ENCODE measurements at places on chromosomes 16 and 17.

DNA sequence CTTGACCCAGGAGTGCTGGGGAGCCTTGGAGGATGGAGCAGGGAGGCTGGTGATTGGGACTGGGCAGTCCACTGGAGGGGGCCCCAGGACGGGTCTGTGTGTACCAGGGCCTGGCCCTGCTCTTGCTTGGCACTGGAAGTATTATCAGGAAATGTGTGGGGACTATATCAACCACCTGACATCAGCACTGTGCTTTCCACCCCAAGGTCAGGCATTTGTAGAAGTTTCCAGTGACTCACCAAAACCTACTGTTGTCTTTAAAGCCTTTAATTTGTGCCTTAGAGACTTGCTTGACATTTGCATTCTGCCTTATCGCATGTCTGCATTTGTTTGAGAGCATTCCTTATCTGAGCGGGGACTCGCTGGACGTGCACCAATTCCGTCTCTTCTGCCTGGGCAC lies 323.1 kb downstream of the FOXL1 start:
- no peak for DNase-seq

GRCh38 chr17:43019418-43019817 lies 2.8 kb downstream of the VAT1 start:
- DNase-seq: no peak

DNA sequence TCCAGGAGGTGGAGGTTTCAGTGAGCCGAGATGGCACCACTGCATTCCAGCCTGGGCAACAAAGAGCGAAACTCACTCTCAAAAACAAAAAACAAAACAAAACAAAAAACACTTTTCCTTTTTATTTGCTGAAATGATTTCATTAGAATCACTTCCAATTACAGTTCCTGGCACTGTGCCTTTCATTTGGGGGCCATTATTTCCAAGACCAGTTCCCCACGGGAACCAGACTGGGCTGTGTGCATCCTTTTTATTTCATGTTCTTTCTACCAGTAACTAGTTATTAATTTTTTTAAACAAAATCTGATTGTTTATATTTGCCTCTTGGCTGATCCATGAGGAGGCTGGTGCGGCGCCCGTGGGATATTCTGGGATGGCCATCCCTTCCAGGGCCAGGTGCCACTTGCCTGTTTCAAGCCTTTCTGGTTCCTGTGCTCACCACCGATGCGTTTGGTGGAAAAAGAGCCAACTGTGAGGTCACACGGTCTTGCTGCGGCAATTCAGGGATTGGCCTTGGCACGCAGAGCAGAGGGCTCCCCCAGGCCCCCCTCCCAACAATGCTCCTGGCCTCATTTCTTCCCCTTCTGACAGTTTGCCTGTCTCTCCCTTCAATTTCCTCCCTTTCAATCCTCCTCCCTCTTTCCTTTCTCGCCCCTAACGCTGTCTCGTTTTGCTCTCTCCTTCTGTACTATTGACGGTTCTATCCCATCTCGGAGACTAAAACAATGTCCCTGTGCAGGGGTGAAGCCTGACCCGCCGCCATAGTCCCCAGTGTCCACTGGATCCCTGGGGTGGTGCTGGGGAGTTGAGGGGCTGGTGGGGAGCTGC lies 13.4 kb downstream of the UBALD1 start:
- DNase-seq: no peak

DNA sequence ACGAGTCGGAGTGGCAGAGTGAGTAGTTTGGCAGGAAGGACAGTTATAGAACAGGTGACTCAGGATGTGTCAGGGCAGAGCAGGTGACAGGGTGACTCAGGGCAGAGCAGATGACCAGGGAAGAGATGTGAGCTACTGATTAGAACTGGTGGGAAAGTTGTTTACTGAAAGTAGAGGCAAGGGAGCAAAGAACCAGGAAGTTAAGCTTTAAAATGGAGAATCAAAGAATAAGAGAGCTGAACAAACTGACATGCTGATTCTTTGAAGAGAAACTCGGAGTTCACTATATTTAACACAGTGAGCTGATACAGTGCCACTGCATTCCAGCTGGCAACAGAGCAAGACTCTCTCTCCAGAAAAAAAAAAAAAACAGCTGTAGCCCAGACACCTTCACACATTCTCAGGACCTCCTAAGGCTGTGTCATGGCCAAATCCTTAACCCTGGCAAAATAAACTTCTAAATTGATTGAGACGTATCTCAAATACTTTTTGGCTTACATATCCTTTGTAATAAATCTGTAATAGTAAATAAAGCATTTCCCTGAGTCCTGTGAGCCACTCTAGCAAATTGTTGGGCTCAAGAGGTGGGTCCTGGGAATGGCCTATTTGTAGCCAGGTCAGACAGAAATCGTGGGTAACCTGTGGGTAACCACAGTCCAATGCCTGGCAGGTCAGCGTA lies 12.3 kb upstream of the UBE2I start:
- no peak for DNase-seq

DNA sequence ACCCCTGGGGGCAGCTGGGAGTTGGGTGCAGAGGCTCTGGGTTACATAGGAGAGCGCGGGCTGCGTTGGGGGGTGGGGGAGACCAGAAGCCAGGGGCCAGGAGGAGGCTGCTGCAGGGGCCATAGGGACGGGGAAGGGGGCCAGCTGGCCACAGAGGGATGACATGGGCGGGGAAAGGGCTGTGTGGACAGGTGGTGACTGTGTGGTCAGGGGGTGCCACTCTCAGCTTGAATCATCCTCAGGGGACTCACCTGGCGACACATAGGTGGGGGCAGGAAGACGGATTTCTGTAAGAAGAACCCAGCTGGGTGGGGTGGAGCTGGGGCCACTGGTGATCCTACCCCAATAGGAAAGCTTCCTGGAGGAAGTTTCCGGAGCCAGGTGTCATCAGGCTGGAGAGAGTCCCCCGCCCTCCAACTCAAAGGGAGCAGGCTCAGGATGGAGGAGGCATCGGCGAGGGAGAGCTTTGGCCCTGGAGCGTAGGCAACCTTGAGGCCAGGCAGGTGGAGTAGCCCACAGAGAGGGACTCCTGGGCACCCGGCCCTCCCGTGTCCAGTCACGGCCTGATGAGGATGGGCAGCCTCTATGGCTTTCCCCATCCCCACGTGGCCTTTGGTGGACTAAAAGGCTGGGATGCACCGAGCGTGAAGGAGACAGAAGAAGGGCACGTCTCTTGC lies 1.2 kb downstream of the TRPV3 start:
- no peak for DNase-seq

- DNase-seq: peak; percentile 82
Measured at GRCh38 chr17:80101011-80101945, at the start of gene GAA. GAA (plus strand) TSS chr17:80101581; CDS start chr17:80104587, 3,006 bp downstream.

GRCh38 chr17:1882836-1883235 lies 53.0 kb downstream of the RPA1 start:
- DNase-seq: no peak

- DNase-seq: no peak
Measured at GRCh38 chr17:43467981-43468581, 15.7 kb upstream of the DHX8 start.

- peak; percentile 43 for DNase-seq
Measured at GRCh38 chr17:63700528-63701455, 867 bp upstream of the LIMD2 start.

- DNase-seq: no peak
Measured at GRCh38 chr17:6254036-6254435, 180.9 kb downstream of the AIPL1 start.

DNA sequence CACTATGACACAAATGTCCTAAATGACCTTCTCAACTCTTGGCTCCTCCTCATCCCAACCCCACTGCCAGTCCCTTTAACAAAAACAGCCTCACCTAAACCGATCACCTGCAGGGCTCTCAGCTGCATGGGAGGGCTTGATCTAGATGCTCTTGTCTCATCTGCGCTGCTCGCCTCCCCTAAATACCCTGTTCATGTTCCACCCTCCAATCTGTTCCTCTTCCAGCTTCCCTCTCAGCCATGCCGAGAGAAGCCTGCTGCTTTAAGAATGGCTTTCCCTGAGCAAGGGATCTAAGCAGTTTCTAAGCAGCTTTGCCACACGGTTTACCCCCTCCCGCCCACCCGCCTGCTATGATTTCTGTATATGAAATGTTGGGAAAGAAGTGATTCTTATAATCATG lies 23.7 kb downstream of the PIPOX start:
- DNase-seq: no peak

- DNase-seq: no peak
Measured at GRCh38 chr16:54774768-54775167, 155.9 kb upstream of the IRX5 start.

- DNase-seq: no peak
Measured at GRCh38 chr17:76152591-76152990, 11.5 kb upstream of the FOXJ1 start.

DNA sequence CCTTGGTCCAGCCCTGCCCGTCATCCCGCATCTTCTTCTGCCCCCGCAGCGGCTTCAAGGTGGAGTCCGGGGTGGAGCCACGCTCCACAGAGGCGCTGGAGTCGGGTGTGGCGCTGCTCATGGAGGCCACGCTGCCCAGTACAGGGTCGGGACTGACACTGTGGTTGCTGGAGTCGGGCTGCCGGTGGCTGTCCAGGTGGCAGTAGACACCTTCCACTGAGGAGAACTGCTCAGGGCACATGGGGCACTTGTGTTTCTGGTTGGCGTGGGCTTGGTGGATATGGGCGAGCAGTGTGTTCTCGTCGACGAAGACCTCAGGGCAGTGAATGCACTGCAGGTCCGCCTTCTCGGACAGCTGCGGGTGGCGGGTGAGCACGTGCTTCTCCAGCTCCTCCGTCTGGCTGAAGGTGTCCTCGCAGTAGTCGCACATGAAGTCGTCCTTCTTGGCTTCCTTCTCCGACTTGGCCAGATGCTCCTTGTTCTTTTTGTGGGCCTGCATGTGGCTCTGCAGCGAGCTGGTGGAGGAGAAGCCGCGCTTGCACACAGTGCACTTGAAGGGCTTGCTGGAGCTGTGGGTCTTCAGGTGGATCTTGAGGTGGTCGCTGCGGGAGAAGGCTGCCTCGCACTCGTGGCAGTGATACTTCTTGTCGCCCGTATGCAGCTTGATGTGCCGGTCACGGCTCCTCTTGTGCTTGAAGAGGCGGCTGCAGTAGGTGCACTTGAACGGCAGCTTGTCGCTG lies 217.8 kb downstream of the ZNF423 start:
- no peak for DNase-seq

DNA sequence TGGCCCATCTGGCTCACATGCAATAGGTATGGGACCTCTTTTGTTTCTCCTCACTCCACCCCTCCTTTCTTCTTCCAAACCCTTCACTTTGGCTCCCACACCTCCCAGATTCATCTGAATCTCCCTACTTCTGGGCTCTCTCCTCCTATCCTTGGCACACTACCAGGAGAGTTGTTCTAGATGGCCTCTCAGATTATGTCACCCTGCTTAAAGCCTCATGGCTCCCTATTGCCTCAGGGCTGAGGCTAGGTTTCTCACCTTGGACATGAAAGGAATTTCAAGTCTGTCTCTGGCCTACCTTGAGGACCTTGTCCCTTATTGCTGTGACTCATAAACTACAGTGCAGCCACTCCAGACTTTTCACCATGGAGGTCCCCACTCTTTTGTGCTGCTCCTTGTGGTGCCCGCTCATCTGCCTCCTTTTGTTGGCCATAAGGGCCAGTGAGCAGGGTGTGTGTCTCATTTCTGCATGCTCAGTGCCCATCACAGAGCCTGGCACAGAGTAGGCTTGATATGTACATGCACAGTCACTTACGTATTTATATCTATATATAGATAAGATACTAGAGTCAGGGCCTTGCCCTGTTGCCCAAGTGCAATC lies 1.0 kb upstream of the MFAP4 start:
- DNase-seq: no peak

- no peak for DNase-seq
Measured at GRCh38 chr17:83176623-83177583, 97.5 kb downstream of the METRNL start.

DNA sequence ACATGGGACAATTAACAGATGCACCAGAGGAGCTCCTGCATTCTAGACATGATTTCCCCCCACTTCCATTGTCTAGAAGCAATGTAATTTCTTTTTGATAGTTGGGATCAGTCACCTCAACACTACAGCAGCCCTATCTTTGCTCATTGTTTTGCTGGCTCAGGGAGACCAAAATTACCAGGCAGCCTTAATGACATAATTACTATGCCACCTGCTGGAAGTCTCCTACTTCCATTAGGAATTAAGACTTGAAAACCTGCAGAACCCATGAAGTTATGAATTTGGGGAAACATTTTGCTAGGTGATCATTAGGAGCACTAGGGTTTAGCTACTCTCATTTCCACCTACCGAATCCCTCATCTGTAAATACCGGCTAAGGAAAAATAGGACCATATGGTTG lies 312.0 kb upstream of the CA10 start:
- DNase-seq: no peak

GRCh38 chr17:29569245-29569950 lies 897 bp downstream of the TP53I13 start:
- no peak for DNase-seq

DNA sequence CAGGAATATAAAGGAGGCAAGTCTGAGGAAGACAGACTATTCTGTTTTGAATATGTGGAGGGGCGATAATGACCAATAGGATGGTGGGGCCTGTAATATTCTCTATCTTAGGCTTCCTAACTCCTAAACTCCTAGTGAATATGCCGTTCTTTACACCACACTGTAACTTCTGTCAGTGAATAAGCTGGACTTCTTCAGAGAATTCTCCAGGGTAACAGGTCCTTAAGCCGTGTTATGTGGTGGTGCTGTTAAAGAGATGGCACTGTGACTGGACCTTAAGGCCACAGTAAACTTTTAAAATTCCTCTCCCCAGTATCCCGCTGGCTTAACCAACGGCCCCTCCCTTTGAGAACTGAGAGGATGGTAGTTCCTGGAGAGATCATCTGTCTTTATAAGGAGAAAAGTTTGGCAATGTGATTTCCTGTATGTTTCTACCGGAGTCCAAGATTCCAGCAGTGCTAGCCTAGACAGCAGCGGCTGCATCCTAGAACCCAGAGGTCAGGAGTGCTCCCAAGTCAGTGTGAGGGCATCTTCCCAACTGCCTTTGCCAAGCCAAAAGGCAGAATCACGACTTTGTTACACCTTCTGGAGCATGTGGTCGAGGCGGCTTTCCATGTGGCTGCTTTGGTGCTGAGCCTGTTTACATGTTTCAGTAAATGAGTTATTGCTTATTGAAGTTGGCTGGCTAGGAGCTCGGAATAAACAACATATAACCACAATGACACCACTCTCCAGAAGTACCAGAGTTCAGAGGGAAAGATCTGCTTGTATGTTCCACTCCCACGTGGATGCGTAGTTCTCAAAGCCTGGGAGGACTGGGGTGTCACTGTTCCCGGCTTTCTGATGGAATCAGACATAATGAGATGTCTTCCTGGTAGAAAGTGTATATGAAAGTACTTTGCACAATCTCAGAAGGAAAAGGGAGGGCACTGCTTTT lies 41.0 kb downstream of the TUBD1 start:
- no peak for DNase-seq

- DNase-seq: no peak
Measured at GRCh38 chr16:5025171-5025632, 8.5 kb downstream of the NAGPA start.
